Stimulated activated CD4-positive, alpha-beta T cell treated with anti-CD3 and anti-CD28 coated beads, Interleukin-4, amount 100 ng/mL, for 1 hour (primary cell): ENCODE measurements at places on chromosomes 7 and 10.

DNA sequence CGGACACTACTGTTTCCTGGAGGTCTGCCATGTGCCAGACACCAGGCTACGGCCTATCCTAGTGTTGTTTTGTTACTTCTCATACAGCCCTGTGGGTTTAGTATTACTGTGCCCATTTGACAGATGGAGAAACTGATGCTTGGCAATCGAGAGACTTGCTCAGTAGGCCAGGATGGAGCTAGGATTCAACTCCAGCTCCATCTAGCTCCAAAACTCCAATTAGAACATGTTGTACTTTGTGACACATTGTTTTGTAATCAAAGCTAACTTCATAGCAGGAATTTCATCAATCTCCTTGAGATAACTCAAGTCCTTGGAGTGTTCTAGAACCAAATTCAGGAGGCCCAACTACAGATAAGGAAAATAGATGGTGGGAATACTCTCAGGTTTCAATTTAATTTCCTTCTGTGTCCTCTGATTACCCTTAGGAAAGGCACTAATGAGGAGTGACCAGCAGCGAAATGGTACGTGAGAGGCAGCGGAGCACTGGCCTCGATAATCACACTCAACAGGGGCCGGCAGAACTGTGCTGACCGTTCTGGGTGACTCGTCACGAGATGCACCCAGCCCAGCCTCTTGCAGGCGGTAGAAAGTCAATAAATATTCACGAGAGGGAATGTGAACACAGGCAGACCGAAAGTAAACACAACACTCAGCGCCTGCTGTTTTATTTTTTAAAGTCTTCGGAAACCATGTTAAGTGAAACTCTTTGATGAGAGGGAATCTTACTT lies 269.6 kb upstream of the NEBL start:
- DNase-seq, result no peak

DNA sequence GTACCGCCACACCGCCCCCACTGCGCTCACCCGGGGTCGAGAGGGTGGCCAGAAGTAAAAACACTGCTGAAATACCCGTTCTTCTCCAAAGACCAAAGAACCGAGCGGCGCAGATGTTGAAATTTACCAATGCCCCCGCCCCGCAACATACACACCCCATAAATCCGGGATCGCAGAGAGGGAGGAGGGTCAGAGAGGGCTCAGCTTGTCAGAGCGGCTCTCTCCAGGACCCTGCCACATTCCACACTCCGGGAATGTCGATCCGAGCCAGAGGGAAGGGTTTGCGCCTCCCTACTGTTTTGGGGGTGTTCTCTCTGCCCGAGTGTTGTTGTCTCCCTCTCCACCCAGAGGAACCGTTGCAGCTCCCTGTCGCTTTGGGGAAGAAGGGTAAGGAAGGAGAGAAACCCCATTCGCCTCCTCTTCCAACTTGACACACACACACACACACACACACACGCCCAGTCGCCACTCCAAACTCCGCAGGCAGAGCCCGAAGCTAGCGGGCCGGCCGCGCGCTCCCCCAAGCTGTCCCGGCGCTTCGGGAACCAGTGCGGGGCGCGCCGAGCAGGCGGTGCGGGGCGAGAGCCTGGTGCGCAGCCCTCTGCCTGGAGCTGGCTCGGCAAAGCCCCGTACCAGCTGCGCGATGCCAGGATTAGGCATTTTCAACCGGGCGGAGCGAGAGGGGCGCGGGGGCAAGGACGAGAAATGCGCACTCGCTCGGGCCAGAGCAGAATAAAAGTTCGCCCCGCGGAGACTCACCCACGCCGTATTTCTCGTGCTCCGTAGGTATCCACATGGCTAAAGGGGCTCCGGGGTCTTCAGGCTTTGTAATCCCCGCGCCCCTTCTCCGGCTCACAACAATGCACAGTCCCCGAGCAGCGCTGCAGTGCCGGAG lies 609 bp downstream of the DOCK4 start:
- peak; percentile 39 for DNase-seq

GRCh38 chr10:45555795-45556194 lies 116.8 kb downstream of the ZFAND4 start:
- DNase-seq, result no peak

DNA sequence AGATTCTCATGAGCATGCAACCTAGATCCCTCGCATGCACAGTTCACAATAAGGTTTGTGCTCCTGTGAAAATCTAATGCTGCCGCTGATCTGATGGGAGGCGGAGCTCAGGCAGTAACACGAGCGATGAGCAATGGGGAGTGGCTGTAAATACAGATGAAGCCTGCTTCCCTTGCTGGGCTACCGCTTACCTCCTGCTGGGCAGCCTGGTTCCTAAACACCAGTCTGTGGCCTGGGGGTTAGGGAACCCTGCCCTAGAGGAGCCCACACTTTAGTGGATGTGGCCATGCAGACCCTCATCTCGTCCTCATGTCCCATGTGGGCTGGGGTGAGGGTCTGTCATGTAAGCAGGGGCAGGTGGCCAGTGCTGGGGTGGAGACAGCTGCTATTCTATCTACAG lies 417.6 kb downstream of the GLRX3 start:
- no peak for DNase-seq

DNA sequence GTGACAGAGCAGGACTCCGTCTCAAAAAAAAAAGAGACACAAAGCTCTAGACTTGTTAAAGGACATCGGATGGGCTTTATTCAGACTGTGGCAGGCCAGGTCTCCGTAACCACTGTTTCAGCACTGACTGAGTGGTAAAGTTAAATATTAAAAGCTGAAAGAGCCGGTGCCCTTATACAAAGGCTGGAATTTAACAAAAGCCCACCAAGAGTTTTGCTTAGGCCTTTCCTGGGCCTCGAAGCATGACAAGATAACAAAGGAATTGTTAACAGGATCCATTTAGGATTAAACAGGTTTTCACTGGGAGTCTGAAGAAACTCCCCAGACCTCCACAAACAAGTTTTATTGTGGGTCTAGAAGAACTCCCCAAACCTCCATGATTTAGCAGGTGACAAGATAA lies 727.8 kb downstream of the TYW1 start:
- DNase-seq, result no peak

DNA sequence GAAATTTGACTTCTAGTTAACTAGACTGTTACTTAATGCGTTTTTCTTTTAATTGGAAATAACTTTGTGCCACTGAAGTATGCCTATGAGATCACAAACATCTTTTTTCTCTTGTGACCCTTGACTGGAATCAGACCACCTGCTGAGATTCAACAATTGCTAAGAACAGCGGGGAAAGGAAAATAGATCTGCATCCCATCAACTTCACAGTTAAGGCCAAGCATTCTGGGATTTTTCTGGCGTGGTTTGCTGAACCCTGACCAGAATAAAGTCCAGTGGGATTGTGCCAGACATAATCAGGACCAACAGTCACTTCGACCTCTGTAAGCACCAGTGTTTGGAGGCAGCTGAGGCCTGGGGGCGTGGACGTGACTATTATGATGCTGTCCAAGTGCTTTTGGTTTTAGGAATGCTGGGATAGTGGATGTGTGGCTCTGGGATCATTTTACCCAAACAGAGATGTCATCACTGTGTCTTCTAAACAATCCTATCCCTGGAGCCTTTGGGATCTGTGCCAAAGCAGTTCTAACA lies 373.3 kb upstream of the PRKCQ start:
- no peak for DNase-seq

- DNase-seq, result no peak
These were observed 1071.1 kb downstream of the XPNPEP1 start for GRCh38 chr10:108852211-108852610.

GRCh38 chr7:29063872-29064271 lies 82.5 kb downstream of the CPVL start:
- no peak for DNase-seq

DNA sequence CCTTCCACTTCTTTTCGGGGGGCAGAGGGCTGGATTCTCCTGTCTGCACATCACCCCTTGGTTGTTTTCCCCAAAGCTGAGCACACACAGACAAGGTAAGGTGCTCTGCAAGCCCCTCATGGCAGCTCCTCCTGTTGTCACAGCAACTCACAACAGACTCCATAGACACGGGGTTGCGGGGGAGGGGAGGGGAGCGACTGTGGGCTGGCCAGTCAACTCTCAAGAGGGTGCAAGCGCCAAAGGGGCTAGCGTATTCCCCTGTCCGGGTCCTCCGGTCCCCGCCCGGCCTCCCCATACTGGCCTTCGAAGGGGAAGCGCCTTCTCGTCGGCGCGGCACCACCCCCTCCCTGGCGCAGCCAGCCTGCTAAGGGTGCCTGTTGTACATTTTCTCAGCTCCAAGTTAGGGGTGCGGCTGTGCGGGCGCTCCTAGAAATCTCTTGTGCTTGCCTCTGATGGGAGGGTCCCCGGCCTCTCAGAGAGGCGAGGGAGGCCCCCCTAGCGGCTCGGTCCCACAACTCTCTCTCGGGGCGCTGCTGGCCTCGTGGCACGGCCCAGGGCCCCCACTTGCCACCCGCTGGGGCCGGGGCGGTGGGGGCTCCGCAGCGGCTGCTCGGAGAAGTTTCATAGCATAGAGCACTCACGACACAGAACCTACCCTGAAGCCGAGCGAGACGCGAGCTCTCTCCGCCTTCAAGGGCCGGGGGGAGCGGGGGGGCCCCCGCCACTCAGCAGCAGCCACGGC lies 498 bp downstream of the RHOBTB1 start:
- DNase-seq, result peak; percentile 11

DNA sequence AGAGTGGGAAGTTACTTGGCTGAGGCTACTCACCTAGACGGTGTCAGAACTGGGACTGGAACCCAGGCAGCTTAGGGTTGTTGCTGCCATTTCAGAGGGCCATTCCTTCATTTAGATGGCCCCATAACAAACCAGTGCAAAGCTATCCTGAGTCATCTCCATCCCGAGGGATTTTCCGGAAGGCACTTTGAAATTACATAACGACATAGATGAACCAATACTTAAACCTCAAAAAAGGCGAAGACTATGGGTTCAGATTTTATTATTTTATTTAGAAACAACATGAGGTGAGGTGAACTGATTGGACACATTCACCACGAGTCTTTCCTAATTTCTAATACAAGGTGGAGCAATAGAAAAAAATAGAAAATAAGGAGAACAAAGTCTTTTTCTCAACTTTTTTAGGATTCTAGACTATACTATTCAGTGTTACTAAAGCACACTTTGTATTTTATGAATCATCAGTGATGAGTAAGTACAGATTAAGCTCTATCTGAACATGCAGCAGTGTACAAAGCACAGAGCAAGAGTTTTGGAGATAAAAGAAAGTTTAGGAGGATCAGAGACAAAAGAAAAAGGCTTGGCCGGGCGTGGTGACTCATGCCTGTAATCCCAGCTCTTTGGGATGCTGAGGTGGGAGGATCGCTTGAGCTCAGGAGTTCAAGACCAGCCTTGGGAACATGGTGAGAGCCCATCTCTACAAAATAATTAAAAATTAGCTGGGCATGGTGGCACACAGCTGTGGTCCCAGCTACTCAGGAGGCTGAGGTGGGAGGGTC lies 79.5 kb upstream of the SVIL start:
- no peak for DNase-seq

- DNase-seq, result no peak
These were observed 95.7 kb upstream of the JAZF1 start for GRCh38 chr7:28276298-28276697.

DNA sequence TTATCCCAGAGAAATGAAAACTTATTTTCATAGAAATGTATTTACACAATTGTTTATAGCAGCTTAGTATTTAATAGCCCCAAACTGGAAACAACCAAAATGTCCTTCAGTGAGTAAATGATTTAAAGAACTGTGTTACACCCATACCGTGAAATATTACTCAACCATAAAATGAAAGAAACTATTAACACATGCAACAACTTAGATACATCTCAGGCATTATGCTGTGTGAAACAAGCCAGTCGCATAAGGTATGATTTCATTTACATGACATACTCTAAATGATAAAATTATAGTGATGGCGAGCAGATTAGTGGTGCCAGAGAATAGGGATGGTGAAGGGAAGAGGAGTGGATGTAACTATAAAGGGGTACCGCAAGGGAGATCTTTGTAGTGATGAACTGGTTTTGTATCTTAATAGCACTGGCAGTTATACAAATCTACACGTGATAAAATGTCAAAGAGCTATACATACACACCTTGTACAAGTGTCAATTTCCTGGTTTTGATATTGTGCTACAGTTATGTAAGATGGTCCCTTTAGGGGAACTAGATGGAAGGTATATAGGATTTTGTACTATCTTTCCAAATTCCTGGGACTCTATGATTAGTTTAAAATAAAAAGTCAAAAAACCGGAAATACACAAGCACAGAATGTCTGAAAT lies 40.5 kb downstream of the MACC1 start:
- no peak for DNase-seq

- DNase-seq, result no peak
These were observed 767.2 kb downstream of the PHTF2 start for GRCh38 chr7:78565784-78566183.

DNA sequence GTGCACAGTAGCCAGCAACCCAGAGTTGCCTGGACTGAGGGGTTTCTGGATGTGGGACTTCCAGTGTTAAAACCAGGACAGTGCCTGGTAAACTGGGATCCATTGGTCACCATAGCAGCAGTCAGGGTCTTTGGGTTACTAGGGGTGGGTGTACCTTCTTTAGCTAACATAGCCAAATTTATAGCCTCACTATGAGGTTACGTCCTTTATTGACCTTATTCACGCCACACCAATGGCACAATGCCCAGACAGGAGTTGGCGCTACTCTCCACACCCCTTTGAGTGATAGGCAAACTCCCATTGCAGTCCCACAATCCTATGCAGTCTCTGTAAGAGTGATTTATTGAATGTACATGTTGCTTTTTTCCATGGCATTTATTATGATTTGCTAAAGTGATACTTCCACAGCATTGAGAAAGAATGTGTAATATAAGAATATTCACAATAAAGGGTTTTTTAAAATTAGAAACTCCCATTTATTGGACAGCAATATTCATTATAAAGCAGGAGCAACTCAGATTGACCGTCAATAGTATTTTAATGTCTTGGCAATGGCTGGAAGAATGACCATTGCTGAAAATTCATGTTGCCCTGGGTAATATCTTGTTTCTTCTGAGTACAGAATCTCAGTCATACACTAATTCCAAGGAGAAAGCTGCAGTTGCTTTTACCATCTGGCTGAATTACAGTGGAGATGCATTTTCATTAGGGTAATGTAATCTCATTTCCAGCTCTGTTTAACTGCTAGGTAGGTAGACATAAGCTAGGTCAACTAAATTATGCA lies 26.1 kb downstream of the IFIT5 start:
- no peak for DNase-seq

DNA sequence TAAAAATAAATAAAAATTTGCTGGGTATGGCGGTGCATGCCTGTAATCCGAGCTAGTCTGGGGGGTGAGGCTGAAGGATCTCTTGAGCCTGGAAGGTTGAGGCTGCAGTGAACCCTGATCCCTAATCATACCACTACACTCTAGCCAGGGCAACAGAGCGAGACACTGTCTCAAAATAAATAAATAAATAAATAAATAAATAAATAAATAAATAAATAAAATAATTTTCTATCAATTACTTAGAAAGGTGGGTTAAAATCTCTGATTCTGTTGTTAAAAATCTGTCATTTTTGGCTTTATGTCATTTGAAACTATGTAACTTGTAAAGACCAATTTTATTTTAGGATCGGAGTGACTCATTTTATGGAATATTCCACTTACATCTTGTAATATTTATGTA lies 958.6 kb downstream of the NXPH1 start:
- DNase-seq, result no peak
